ENCODE measurements at places on chromosomes 5 and 9.

DNA sequence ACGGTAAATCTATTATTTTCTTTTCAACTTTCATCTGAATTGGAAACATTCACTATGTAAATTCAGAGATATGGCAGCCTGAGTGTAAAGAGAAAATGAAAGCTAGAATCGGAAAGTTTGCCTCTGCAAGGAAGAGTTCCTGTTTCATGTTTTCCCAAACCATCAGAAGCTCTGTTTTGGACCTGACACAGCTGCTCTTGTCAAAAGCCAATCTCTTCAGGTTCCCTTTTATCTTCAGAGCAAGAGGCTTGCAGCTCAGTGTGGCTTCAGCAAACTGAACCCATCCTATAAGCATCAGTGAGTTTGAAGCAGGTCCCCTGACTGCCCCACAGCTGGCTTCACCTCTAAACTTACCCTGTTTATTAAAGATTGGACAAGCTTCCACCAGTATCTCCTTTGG, 1099.7 kb downstream of the DTWD2 start:
- DNase-seq = no peak

GRCh38 chr9:85349046-85349445, 392.7 kb downstream of the AGTPBP1 start:
- no peak for DNase-seq

DNA sequence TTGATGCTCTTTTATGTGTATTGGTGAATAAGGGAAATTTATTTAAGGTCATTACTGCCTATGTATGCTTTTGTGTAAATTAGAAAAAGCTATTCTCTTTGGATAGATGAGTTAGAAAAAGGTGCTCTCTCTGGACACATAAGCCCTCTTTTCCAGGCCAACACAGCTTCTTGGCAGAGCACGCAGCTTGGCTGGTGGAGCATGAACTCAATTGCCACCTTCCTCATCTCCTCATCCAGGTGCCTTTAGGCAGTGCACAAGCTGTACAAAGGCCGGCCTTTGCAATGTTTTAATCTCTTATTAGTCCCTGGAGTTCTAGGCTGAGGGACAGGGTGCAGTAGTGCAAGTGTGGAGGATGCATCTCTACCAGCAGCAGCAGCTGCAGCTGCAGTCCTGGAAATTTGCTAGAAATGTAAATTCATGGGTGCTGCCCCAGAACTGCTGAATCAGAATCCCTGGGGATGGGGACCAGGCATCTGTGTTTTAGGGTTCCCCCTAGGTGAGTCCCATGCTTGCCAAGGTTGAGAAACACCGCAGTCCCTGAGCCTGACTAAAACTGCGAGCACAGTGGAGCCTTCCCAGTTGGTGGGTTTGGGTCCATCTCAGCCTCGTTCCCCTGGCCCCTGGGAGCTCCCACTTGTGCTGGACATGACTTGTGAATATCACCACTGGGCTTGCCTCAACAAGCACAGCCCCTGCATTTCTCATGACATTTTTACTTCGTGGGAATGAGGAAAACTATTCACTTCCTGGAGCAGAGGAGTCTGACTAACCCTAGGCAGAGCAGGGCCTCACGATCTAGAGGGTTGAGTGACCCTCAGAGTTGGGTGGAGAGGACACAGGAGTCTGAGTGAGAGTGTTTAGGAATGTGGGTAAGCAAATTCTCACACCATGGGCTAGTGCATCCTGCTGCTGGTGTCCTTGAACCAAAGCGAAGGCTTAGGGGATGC, 272.3 kb downstream of the ZSWIM6 start:
- DNase-seq = no peak

GRCh38 chr5:34743878-34744277, 87.8 kb downstream of the RAI14 start:
- no peak for DNase-seq

DNA sequence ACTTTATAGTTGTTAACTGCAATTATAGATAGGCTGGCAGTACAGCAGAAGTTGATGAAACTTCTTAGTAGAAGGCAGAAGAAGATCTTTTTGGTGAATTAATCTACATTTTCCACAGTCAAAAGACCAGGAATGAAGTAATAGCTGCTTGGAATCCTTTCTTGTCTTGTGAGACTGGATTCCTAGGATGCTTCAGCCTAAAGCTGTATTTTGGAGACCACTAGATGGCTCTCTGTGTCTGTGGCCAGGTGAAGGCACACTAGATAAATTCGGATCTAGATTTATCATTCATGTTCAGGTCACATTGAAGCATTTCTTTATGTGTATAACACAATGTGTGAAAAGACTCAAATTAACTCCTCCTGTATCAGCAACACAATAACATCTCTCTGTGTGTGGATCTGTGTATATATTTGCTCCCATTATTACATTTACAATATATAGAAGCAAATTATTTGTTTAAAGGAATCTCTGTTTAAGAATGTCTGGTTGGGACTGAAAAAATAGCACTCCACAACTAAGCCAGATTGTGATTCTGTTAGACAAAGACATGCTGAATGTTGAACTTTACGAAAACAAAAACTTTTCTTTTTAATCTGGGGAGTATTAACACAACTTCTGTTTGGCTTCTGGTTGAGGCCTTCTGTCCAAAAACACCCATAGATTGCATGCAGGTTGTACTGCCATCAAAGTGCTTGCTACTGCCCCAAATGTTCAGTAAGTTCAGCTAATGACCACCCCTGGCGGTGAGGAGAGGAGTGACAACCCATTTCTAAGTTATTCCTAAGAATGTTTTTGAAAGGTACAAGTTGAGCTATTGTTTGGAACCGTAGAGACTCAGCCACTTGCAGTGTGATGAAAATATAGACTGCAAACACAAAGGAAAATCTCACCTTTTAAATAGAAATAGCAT, 10.6 kb downstream of the GRIN3A start:
- DNase-seq = no peak

DNA sequence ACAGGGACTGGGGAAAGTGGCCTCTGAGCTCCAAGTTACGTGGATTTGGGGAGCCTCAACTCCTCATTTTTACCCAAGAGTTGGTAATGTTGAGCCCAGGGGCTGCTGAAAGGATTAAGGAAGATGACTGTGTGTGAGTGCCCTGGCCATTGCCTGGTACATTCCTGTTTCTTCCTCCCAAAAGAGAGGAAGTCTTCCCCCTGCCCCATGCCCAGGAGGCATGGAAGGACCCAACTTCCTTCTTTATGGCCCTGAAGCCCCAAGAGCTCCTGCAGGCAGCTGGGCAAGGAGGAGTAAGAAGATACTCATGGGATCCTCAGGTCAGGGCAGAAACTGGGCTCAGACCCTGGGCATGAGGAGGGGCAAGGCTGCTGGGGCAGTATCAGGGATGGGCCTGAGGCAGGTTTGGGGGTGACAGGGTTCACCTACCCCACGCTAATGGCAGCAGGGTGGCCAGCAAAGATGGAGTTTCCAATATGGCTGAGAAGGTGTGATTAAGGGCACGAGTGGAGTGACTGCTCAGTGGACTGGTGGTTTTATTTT, 118.3 kb upstream of the MVB12B start:
- DNase-seq = no peak

DNA sequence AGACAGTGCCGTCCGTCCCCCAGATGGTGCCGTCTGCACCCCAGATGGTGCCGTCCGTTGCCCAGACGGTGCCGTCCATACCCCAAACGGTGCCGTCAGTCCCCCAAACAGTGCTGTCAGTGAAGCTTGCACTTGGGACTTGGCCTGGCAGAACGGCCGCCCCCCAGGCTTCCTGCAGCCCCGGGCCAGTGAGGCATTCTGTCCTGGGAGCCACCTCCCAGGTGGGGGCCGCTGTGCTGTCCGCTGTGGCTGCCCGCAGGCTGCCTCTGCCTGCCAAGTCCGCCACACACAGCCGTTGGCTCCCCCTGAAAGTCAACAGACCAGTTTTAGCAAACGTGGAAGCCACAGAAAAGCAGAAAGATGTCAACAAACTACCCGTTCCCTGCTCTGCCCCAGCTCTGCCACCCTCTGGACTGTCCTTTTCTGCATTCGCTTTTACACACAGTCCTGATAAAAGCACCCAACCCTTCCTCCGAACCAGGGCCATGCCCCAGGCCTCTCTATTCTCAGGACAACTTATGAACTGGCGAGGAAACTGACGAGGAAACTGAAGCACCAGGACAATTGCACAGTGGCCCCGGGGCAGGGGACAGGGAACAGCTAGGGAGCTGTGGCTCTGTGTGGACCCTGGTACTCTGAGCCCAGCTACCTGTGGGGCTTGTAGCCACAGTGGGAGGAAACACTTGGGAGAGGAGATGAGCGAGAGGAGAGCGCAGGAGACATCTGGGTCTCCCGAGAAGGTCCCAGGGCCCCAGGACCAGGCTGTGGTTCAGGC, 39.6 kb upstream of the RXRA start:
- no peak for DNase-seq

DNA sequence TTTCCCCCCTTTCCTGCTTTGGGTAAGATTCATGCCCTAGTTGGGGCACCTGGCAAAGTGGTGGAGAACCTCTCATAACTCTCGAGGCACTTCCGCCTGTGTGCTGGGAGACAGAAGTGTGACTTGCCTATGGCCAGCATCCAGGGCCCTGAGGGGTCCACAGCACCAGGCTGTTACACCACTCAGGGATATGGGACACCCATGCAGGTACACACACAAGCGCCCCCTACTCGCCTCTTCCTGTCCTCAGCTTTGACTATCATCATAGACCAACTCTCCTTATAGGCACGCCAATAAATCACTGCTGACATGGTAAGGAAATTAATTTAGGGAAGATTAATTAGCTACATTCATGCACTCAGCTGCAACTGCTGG, 45.4 kb downstream of the SHB start:
- DNase-seq = no peak

DNA sequence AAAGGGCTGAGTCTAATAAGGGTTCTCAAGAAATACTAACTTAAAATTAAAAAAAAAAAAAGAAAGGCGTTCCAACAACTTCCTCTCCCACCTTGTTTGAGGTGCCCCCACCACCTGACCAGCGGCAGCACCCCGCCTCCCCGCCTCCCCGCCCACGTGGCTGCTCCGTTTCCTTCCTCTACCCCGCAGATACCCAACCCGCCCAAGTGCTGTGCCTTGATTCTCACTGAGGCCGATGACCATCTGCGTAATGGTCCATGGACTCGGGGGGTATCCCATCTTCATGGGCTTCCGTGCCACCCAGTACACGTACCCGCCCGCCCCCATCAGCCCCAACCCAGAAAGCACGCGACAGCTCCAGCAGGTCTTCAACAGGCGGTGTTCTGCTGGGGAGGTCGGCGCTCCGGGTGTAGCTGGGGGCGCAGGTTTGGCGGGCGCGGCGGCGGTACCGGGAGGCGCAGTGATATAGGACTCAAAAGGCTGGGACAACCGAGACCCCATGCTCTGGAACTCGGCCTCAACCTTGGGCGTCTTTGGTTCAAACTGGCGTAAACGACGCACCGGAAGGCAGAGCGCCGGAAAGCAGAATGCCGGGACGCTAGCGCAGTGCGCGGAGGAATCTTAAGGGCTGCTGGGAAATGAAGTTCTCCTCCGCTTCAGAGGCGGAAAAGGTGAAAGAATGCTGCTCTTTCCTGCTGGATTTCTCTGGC, at the start of gene DMAC1:
Gene DMAC1 (minus strand): TSS at position 545 of the 710 bp plus-strand sequence. CDS start 44 bp downstream, at position 501.
- DNase-seq = peak; percentile 67

GRCh38 chr9:132014218-132014805, 65.4 kb downstream of the MED27 start:
- no peak for DNase-seq

GRCh38 chr5:144567421-144567780, 396.7 kb downstream of the KCTD16 start:
- no peak for DNase-seq

GRCh38 chr5:1875843-1876659, 6.7 kb downstream of the IRX4 start:
- no peak for DNase-seq

GRCh38 chr9:37035648-37036370, 1.7 kb upstream of the PAX5 start:
- DNase-seq = no peak

- no peak for DNase-seq
Measured at GRCh38 chr9:130970855-130971254, 31.8 kb upstream of the FIBCD1 start.

DNA sequence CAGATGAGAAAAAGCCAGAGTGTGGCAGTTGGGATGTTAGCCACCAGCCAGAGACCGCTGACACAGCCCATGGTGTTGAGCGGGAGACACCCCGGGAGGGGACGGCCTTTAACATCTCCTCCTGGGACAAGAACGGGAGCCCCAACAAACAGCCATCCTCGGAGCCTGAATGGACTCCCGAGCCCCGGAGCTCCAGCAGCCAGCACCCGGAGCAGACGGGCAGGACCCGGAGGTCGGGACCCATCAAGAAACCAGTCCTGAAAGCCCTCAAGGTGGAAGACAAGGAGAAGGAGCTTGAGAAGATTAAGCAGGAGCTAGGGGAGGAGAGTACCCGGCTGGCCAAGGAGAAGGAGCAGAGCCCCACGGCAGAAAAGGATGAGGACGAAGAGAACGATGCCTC, 28.0 kb upstream of the POMT1 start:
- no peak for DNase-seq

DNA sequence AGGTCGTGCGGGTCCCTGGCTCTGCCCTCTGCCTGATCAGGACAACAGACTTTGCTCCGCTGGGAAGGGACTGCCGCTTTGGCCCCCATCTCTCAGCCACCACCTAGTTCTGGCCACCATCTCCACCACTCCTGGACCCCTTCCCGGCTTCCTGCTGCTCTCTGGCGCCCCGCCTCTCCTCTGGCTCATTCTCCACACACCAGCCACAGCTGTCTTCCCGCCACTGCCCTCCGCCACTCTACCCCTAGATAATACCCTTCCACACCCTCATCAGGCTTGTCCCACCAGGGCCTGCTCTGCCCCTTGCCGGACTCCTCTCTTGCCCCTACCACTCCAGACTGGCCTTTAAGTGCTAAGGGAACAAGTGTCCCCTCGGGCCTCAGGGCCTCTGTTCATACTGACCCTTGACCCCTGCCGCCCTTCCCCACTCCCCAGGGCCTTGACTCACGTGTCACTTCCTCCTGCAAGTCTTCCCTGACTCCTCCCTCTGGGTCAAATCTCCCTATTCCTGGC, 3.0 kb upstream of the CDX1 start:
- DNase-seq = no peak

DNA sequence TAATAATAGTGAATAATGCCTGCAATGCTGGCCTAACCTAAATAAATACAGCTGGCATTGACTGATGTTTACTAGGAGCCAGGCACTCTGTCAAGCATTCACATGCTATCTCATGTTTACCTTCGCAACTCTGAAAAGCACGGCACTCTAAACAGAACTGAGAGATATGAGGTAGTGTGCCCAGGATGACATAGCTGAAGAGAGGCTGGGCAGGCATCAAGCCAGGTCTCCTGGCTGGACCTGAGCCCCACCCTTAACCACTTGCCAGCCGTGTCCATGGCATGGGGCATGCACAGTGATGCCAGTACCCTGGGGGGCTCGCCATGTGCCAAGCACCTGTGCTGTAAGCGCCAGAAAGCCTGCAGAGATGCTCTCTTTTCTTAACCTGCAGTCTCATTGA, 119.4 kb upstream of the MVB12B start:
- DNase-seq = no peak

- no peak for DNase-seq
Measured at GRCh38 chr5:108814551-108814950, 66.9 kb downstream of the FER start.

DNA sequence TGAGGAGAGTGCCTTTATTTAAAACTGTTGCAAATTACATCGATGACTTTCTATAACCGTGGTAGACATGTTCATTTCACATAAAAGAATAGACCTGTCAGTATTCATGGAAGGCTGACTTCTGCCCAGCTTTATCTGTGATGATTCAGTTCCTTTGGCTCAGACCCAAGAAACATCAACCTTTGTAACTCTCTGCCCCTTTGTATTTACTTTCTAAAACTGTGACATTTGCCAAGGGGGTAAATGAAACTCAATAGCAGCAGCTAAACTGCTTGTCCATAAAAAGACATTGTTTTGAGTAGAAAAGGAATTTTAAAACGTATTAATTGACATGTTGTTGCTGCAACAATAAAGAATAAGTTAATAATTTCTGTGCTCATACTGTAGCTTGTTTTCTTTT, 137.8 kb upstream of the ANKH start:
- no peak for DNase-seq

- DNase-seq = no peak
Measured at GRCh38 chr9:129826344-129826743, 2.4 kb upstream of the TOR1A start.

Data from stimulated activated CD4-positive, alpha-beta T cell treated with anti-CD3 and anti-CD28 coated beads, Interleukin-15, amount 100 ng/mL, for 48 hours (primary cell).